ENCODE measurements at places on chromosomes 6 and 20.
A peak's percentile ranks its signal among the peaks of the same experiment; 100 is the strongest.

- H3K27ac ChIP-seq: no peak overlapping the region
- H3K27me3 ChIP-seq: peaks cover 35% of the 10 kb centered on the region
- no peaks in the 10 kb centered on the region for H3K36me3 ChIP-seq
- no peak overlapping the region for H3K4me3 ChIP-seq
Observed at GRCh38 chr6:70954750-70955149, 2.1 kb downstream of the B3GAT2 start.

- H3K36me3 ChIP-seq: no peaks in the 10 kb centered on the region
- DNase-seq: no peak
- H3K4me1 ChIP-seq: peaks cover 65% of the 10 kb centered on the region
- H3K27me3 ChIP-seq: no peaks in the 10 kb centered on the region
- H3K27ac ChIP-seq: peak overlapping the region; percentile 21
Observed at GRCh38 chr6:41715795-41716515, 19.5 kb downstream of the TFEB start.

DNA sequence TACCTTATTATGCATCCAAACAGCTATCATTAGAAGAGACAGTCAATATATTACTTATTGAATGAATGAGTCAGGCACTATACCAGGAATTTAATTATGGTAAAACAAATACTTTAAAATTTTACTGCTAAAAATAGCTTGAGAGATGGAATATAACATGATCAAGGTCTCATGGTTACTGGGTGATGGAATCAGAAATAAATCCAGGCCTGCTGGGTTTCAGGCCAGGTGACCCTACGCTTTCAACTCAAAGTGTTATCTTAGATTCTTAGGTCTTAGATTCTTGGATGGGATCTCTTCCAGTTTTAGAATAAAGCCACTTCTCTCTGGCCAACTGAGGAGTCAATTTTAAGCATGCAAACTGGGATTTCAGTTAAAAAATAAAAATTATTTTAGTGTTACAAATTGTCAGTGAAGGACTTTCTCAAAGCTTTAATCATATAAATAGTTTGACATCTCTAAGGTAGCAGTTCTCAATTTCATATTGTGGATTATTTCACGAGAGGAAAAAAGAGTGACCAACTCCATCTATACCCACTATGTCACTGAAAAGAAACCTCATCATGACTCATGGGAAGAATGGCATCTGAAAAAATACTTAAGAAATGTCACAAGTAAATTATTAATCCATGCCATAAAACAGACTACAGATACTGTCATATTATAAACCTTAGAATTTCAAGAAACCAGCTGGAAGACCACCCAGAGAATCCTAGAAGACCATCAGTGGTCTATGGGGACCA, 283.4 kb upstream of the RUNX2 start:
- no peaks in the 10 kb centered on the region for H3K36me3 ChIP-seq
- no peaks in the 10 kb centered on the region for H3K27me3 ChIP-seq
- H3K27ac ChIP-seq: no peak overlapping the region
- no peaks in the 10 kb centered on the region for H3K4me1 ChIP-seq
- H3K4me3 ChIP-seq: no peak overlapping the region
- DNase-seq: no peak

DNA sequence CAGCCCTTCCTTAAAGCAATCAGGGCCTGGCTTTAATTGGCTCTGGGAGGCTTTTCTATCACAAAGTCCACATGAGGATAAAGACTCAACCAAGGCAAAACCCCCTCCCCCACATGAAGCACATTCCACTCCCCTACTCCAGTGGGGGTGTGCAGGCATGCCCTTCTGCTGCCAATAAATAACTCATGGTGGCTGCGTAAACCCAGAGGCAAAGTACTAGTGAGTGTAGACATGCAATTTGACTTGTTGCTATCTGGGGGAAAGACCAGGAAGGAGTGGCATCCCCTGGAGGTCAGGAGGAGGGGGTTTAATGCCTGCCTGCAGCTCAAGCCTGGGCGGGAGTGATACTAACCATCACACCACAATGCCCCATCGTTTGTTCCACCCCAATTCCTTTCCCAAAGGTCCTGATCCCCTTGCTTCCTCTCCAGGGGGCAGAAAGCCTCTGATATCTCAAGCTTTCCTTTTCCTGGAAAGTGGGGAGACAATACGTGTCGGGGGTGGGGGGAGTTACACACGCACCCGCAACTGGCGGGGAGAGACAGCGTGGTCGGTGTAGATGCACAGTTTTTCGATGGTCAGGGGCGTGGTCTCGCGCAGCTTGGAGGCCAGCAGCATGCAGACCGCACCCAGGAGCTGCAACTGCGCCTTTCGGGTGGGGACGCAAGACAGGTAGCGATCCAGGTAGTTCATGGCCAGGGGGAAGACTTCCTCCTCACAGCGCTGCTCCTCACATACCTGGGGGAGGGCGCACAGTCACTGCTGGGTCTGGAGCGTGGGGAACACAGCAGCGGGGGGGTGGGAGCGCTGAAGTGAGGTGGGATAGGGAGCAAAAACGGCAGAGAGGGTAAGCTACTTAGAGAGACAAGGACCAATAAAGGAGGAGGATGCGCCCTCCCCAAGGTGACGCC, 1.5 kb downstream of the CCND3 start:
- no peaks in the 10 kb centered on the region for H3K36me3 ChIP-seq
- no peaks in the 10 kb centered on the region for H3K27me3 ChIP-seq
- H3K4me1 ChIP-seq: peaks cover 55% of the 10 kb centered on the region
- H3K4me3 ChIP-seq: peak overlapping the region; percentile 93

DNA sequence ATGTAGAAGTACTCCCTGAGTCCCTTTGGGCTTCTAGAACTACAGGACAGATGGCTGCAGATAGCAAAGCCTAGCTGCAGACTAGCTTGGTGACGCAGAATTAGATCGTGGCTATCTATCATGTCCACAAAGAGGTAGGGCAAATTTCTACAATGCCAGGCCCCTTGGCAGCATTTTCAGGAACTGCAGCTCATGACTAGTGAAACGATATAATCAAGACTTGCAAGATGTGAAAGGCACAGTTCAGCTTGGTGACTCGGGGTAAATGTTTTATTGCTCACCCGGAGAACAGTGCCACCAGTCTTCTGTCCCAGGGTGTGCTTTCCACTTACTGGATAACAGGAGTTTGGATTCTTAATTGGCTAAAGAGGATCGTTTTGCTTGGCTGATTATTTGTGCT, 108.7 kb upstream of the LY86 start:
- H3K36me3 ChIP-seq: no peaks in the 10 kb centered on the region
- H3K27ac ChIP-seq: no peak overlapping the region
- H3K4me1 ChIP-seq: no peaks in the 10 kb centered on the region
- DNase-seq: no peak
- H3K4me3 ChIP-seq: no peak overlapping the region
- H3K27me3 ChIP-seq: no peaks in the 10 kb centered on the region

DNA sequence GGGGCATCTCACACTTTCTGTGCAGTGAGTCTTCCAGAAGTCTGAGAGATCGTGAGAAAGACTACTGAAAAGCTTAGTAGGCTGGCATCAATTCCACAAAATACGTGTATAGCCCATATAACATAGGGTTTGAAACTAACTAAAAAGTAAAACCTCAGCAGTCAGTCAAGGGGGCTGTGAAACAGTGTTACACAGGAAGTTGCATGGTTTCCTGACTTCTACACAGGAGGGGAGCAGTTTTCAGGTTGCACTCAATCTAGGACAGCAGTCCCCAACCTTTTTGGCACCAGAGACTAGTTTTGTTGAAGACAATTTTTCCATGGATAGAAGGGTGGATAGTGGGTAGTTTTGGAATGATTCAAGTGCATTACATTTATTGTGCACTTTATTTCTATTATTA, 4.7 kb upstream of the LY86 start:
- H3K36me3 ChIP-seq: no peaks in the 10 kb centered on the region
- peaks cover 14% of the 10 kb centered on the region for H3K4me1 ChIP-seq
- H3K4me3 ChIP-seq: no peak overlapping the region

DNA sequence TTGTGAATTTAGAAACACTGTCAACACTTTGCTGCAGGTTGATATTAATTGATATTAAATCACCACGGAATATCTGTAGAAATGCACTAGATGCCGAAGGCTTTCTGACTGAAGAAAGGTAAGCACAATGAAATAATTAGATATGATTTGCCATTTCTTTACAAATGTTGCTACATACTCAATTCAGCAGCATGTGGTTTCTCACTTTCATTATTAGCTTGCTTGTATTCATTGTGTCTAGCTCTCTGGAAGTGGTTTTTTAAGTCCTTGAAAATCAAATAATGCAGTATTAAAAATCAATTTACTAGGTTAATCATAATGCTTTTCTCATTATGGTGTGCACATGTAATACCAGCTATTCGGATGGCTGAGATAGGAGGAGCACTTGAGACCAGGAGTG, 231.3 kb upstream of the MARCKS start:
- no peak overlapping the region for H3K27ac ChIP-seq
- peaks cover 13% of the 10 kb centered on the region for H3K4me1 ChIP-seq
- no peaks in the 10 kb centered on the region for H3K27me3 ChIP-seq
- DNase-seq: no peak
- H3K4me3 ChIP-seq: no peak overlapping the region
- H3K36me3 ChIP-seq: no peaks in the 10 kb centered on the region

DNA sequence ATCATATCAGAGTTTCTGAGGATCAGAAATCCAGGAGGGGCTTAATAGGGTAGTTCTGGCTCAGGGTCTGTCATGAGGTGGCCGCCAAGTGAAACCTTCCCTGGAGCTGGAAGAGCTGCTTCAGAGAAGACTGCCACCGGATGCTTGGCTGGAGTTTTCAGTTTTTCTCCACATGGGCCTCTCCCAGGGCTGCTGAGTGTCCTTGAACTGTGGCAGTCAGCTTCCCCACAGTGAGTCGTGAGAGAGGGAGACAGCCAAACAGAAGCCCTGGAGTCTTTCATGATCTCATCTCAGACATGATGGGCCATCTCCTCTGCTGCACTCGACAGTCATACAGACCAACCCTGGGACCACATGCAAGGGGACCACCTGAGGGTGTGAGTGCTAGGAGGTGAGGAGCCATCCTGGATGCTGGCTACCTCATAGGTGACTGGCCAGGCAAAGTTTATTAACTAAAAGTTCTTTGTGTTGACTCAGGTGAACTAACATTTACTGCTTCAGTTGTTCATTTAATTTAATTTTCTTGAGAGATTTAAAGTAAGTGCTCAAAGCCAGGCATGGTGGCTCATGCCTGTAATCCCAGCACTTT, 71.5 kb downstream of the SHLD1 start:
- H3K4me1 ChIP-seq: no peaks in the 10 kb centered on the region
- no peak for DNase-seq
- H3K4me3 ChIP-seq: no peak overlapping the region
- H3K36me3 ChIP-seq: no peaks in the 10 kb centered on the region
- H3K27me3 ChIP-seq: no peaks in the 10 kb centered on the region

DNA sequence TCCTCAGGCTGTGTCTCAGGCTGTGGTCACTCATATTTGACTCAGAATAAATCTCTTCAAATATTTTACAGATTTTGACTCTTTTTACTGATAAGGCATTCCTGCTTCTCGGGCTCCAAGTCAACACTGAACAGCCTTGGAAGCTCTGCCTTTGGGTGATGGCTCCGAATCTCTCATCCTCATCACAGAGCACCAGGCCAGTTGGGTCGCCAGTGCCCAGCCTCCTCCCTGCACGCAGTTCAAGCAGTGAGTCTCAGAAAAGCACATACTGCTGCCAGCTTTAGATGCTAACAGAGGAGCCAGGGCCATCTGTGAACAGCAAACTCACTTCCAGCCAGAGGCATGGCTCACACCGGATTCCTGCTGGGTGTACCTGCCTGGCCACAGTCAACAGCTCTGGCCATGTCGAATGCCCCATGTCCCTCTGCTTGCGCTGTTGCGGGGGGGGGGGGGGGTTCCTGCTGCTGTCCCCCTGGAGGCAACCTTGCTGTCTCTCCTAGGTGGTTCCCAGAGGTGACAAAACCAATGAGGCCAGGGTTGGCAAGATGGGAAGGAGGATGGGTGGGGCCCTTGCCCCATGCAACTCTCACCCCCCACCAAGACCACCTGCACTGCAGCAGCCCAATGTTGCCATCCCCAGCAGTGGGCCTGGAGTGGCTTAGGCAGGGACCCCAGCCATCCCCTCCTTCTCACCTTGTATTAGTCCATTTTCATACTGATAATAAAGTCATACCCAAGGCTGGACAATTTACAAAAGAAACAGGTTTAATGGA, 248.8 kb downstream of the ERMARD start:
- H3K27ac ChIP-seq: no peak overlapping the region
- no peaks in the 10 kb centered on the region for H3K36me3 ChIP-seq
- H3K4me3 ChIP-seq: no peak overlapping the region
- no peak for DNase-seq

DNA sequence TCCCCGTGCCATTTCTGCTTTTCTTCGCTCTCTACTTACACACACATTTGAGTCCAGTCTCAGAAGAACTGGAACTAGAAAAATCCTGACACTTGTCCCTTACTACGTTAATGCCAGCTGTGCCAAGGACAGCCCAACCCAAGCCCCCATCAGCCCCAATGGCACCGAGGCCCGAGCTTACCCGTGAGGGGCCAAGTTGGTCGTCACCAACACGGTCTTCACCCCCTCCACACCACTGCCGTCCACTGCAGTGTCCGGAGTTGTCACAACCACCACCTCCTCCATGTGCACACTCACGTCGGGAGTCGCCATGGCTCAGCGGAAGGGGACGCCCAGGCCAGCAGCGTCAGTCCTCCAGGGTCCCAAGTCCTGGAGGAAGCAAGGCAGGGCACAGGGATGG, 7.8 kb downstream of the GMEB2 start:
- H3K36me3 ChIP-seq: no peaks in the 10 kb centered on the region
- H3K27ac ChIP-seq: no peak overlapping the region
- no peaks in the 10 kb centered on the region for H3K4me1 ChIP-seq
- no peaks in the 10 kb centered on the region for H3K27me3 ChIP-seq
- H3K4me3 ChIP-seq: no peak overlapping the region

- peaks cover 7% of the 10 kb centered on the region for H3K27me3 ChIP-seq
- H3K27ac ChIP-seq: no peak overlapping the region
- DNase-seq: no peak
- no peaks in the 10 kb centered on the region for H3K4me1 ChIP-seq
Observed at GRCh38 chr20:56911946-56912345, 282.8 kb downstream of the TFAP2C start.

DNA sequence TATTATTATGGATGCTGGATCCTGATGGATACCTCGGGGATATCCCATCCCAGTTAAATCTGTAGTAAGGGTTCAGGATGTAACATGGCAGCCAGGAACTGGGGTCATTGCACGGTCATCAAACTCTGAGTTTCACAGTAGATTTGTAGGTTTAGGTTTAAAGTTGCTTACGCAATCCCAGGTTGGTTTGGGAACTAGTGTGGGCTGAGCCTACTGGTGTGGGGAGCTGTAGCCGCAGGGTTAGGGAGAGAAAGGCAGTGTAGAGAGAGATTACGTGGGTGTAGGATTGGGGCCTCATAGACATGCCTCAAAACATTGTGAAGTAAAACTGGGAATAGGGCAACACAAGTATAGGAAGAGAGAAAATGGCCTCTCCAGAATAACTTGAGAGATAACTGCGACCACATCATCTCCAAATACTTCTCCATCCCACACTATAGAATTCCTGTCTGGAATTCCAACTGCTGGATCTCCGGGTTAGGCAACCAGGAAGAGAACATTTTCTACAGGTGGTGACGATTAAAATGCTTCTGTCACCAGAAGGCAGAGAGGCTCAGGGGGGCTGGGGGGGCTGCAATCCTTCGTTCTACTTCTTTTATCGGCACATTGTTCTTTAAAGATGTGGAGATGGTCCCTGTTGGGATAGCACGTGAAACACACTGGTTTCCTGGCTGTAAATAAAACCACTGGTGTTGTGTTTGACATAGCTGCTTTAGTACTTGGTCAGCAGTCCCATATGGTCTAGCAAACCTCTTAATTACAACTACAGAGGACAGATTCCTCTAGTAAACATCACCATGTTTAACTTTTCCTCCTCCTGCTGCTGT, 44.9 kb upstream of the TMEM170B start:
- H3K27me3 ChIP-seq: no peaks in the 10 kb centered on the region
- H3K4me1 ChIP-seq: no peaks in the 10 kb centered on the region
- H3K4me3 ChIP-seq: no peak overlapping the region
- no peaks in the 10 kb centered on the region for H3K36me3 ChIP-seq
- no peak for DNase-seq
- no peak overlapping the region for H3K27ac ChIP-seq

All from heart left ventricle (tissue), 16 donors.